ENCODE measurements at places on chromosomes 6 and 20. TPM values are rescaled to one million over a fixed set of nuclear protein-coding genes. Genes with fewer than 3 reads are reported as not detected.

DNA sequence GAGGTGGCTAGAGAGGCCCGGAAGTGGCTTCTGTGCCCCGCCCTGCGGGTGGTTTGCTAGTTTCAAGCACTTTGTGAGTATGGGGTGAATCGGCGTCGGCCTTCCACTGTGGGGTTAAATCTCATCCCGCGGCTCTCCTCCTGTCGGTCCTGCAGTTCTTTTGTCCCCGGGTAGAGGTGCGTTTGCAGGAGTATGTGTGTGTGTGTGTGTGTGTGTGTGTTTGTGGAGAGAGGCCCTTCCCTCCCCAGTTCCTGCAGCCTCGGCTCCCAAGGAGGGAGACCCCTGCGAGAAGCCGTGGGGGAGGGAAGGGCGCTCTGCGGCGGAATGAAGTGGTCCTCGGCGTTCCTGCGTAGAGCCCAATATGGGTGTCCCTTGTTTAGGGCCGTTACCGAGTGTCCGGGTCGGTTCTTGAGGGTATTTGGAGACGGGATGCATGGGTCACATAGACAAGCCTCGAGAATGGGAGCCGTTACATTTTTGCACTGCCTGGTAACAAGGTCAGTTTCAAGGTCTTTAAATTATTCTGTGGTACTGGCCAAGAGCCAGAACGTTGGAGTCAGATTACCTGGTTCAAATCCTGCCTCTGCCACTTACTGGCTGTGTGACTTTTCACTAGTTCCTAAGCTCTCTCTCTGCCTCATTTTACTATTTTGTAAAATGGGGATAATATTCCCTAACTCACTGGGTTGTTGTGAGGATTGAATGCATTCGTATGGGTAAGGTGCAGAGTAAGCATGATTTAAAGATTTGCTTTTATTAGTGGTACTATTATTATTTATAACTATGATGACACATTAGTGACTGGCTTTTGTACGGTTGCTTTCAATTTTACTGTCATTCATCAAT lies at the start of gene ZKSCAN3:
Gene ZKSCAN3, plus strand, starts transcription at position 56 of the 846 bp plus-strand sequence. CDS start 9,640 bp downstream, outside the sequence.
- peaks cover 9% of the 10 kb centered on the region for H3K27me3 ChIP-seq
- H3K4me1 ChIP-seq, result peaks cover 14% of the 10 kb centered on the region
- H3K36me3 ChIP-seq, result no peaks in the 10 kb centered on the region
- H3K4me3 ChIP-seq, result peak within 1 kb of the TSS; percentile 68
- peak; percentile 91 for DNase-seq

GRCh38 chr6:137342607-137343190 lies 123.5 kb upstream of the IFNGR1 start:
- no peak overlapping the region for H3K4me3 ChIP-seq
- no peak for DNase-seq
- H3K27me3 ChIP-seq, result peaks cover 11% of the 10 kb centered on the region
- no peaks in the 10 kb centered on the region for H3K36me3 ChIP-seq
- H3K27ac ChIP-seq, result no peak overlapping the region

Gene TMEM74B
- 27.7 TPM for total RNA-seq

Gene HAO1
- total RNA-seq, result not detected

Gene FILIP1
- total RNA-seq, result 107 TPM

DNA sequence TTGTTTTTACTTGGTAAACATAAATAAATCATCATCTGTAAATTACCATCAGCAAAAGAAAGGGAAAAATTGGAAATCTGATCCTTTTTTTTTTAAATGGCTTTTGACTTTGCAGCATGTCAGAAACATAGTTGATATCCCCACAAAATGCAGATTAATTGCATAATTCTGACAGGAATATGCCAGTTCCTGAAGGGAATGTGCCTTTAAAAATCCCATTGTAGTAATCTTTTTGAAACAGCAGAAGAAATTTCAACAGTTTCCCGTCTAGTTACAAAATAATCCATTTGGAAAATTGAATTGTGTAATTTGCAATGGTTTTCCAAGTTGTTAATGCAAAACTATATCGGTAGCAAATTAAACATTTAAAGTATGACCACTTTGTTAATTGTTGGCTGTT lies 95.2 kb downstream of the DOK5 start:
- H3K4me1 ChIP-seq, result peaks cover 7% of the 10 kb centered on the region
- no peak overlapping the region for H3K27ac ChIP-seq
- no peaks in the 10 kb centered on the region for H3K27me3 ChIP-seq
- H3K36me3 ChIP-seq, result no peaks in the 10 kb centered on the region
- no peak for DNase-seq
- no peak overlapping the region for H3K4me3 ChIP-seq

DNA sequence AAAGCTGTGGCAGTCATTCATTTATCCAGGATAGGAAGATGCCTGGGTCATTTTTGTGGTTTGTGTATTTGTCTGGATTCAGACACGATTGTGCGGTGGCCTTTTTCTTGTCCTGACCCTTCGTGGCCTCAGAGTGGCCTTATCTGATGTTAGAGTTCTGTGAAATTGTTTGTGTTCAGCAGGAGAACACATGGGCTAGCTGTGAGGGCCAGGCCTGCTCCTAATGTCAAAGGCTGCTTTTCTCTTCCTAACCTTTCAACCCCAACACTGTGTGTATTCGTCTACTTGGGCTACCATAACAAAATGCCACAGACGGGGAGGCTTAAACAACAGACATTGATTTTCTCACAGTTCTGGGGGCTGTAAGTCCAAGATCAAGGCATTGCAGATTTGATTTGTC lies 321.8 kb downstream of the CD83 start:
- peaks cover 10% of the 10 kb centered on the region for H3K4me1 ChIP-seq
- no peaks in the 10 kb centered on the region for H3K27me3 ChIP-seq
- H3K4me3 ChIP-seq, result no peak overlapping the region
- no peak overlapping the region for H3K27ac ChIP-seq
- DNase-seq, result no peak

Gene NT5DC1
- 16.9 TPM for total RNA-seq

Gene ADGB
- total RNA-seq, result not detected

DNA sequence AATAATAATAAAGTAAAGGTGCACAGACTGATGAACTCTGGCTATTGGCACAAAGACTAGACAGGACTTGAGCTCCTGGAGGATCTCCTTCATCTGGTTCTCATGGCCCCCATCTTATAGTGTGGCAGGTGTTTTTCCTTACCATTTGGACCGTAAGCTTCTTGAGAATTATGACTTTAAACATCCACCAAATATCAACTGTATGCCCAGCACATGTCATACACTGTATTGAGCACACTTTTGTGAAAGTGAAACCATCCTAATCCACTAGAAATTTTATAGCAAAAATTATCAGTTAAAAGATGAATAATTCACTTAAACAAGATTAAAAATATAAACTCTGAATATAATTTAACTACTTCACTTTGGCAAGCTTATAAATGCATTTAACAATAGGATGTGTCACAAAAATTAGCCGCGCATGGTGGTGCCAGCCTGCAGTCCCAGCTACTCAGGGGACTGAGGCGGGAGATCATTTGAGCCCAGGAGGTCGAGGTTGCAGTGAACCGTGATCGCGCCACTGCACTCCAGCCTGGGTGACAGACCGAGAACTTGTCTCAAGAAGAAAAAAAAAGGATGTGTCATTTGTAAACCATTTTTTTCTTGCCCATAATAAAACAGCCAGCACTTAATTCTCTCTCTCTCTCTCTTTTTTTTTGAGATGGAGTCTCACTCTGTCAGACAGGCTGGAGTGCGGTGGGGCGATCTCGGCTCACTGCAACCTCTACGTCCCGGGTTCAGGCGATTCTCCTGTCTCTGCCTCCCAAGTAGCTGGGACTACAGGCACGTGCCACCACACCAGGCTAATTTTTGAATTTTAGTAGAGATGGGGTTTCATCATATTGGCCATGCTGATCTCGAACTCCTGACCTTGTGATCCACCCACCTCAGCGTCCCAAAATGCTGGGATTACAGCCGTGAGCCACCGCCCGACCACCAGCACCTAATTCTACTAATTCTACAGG lies 9.1 kb downstream of the HIVEP2 start:
- no peak overlapping the region for H3K4me3 ChIP-seq
- H3K27me3 ChIP-seq, result no peaks in the 10 kb centered on the region
- no peak for DNase-seq
- peaks cover 11% of the 10 kb centered on the region for H3K4me1 ChIP-seq

GRCh38 chr20:17992224-17992637 lies 23.4 kb downstream of the MGME1 start:
- no peaks in the 10 kb centered on the region for H3K27me3 ChIP-seq
- DNase-seq, result no peak
- H3K4me3 ChIP-seq, result no peak overlapping the region
- peaks cover 9% of the 10 kb centered on the region for H3K36me3 ChIP-seq
- no peaks in the 10 kb centered on the region for H3K4me1 ChIP-seq

- no peaks in the 10 kb centered on the region for H3K4me1 ChIP-seq
- H3K27me3 ChIP-seq, result no peaks in the 10 kb centered on the region
- H3K4me3 ChIP-seq, result no peak overlapping the region
- H3K27ac ChIP-seq, result no peak overlapping the region
- H3K36me3 ChIP-seq, result no peaks in the 10 kb centered on the region
Observed at GRCh38 chr20:2972126-2972525, 71.3 kb upstream of the GNRH2 start.

GRCh38 chr6:153160221-153160620 lies 29.1 kb upstream of the RGS17 start:
- no peak for DNase-seq
- H3K27me3 ChIP-seq, result no peaks in the 10 kb centered on the region
- no peak overlapping the region for H3K27ac ChIP-seq

Gene FGD2
- total RNA-seq, result not detected

GRCh38 chr6:28807682-28808280 lies 116.0 kb downstream of the TRIM27 start:
- peaks cover 6% of the 10 kb centered on the region for H3K4me1 ChIP-seq
- peak overlapping the region; percentile 3 for H3K4me3 ChIP-seq
- H3K27me3 ChIP-seq, result peaks cover 98% of the 10 kb centered on the region

GRCh38 chr6:14305131-14305530 lies 187.6 kb downstream of the CD83 start:
- DNase-seq, result no peak
- no peaks in the 10 kb centered on the region for H3K27me3 ChIP-seq
- H3K36me3 ChIP-seq, result no peaks in the 10 kb centered on the region
- H3K4me3 ChIP-seq, result no peak overlapping the region

DNA sequence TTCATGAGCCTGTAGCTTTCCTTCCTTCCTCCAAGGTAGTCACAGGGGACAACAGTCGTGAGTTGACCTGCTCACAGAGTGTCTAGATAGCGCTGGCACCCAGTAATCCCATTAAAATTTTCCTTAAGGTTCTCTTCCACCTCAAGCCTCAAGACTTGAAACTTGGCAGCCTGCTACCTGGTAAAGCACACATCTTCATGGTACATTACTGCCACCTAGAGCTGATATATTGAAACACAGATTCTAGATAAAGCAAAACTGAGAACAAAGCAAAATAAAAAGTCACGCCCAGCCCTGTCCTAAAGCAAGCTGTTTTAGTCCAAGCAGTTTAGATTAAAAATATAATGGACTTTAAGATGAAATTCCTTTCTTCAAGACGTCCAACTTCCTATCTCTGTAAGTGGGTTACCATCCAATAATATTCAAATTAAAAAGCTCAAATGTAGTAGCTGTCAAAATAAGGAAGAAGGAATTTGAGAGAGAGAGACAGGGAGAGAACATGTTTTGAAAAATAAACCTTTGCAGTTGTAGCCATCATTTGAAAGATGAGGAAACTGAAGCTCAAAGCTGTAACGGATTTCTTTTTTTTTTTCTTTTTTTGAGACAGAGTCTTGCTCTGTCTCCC lies 50.7 kb upstream of the CD83 start:
- no peaks in the 10 kb centered on the region for H3K36me3 ChIP-seq
- no peaks in the 10 kb centered on the region for H3K27me3 ChIP-seq
- no peaks in the 10 kb centered on the region for H3K4me1 ChIP-seq
- H3K27ac ChIP-seq, result no peak overlapping the region
- no peak overlapping the region for H3K4me3 ChIP-seq

- H3K27me3 ChIP-seq, result peaks cover 44% of the 10 kb centered on the region
- peak overlapping the region; percentile 76 for H3K4me3 ChIP-seq
- H3K36me3 ChIP-seq, result no peaks in the 10 kb centered on the region
- H3K4me1 ChIP-seq, result peaks cover 6% of the 10 kb centered on the region
Observed at GRCh38 chr20:2509794-2510193, 1.1 kb upstream of the ZNF343 start.

- H3K36me3 ChIP-seq, result no peaks in the 10 kb centered on the region
- H3K27ac ChIP-seq, result no peak overlapping the region
- H3K4me3 ChIP-seq, result no peak overlapping the region
- no peak for DNase-seq
- peaks cover 5% of the 10 kb centered on the region for H3K27me3 ChIP-seq
Observed at GRCh38 chr6:39215640-39216158, 13.6 kb downstream of the KCNK5 start.

- peaks cover 26% of the 10 kb centered on the region for H3K4me1 ChIP-seq
- peak overlapping the region; percentile 95 for H3K27ac ChIP-seq
- DNase-seq, result peak; percentile 75
- H3K27me3 ChIP-seq, result no peaks in the 10 kb centered on the region
- no peaks in the 10 kb centered on the region for H3K36me3 ChIP-seq
Observed at GRCh38 chr6:151254451-151255081, 14.8 kb downstream of the AKAP12 start.

GRCh38 chr20:10492844-10493243 lies 57.7 kb downstream of the SLX4IP start:
- no peaks in the 10 kb centered on the region for H3K27me3 ChIP-seq
- H3K4me1 ChIP-seq, result no peaks in the 10 kb centered on the region
- no peaks in the 10 kb centered on the region for H3K36me3 ChIP-seq
- no peak overlapping the region for H3K27ac ChIP-seq
- no peak for DNase-seq
- no peak overlapping the region for H3K4me3 ChIP-seq

- H3K4me3 ChIP-seq, result no peak overlapping the region
- no peaks in the 10 kb centered on the region for H3K27me3 ChIP-seq
- H3K27ac ChIP-seq, result no peak overlapping the region
- H3K4me1 ChIP-seq, result no peaks in the 10 kb centered on the region
Observed at GRCh38 chr6:45592991-45593390, 215.3 kb upstream of the SUPT3H start.

DNA sequence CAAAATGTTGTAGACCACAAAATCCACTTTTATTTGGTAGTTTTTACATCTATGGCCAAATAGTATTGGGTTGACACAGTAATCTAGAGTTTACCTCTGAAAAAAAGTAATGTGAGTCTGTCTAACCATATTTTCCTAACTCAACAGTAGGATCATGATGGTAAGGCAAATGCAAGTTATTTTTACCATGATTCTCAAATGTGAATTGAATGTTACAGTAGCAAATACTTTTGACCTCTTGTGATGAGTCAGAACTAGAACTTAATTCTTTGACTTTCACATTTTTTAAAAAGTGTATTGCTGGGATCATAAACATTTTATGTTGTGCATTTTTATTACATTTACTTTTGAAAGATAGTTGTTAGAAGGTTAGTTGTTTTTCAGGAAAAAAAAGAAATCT lies 22.0 kb downstream of the RNF146 start:
- H3K4me3 ChIP-seq, result no peak overlapping the region
- H3K27ac ChIP-seq, result peak overlapping the region; percentile 68
- peaks cover 37% of the 10 kb centered on the region for H3K36me3 ChIP-seq
- H3K27me3 ChIP-seq, result no peaks in the 10 kb centered on the region
- DNase-seq, result no peak

GRCh38 chr6:52027699-52028098 lies 59.7 kb downstream of the PKHD1 start:
- H3K27ac ChIP-seq, result no peak overlapping the region
- H3K4me3 ChIP-seq, result no peak overlapping the region
- DNase-seq, result no peak
- H3K27me3 ChIP-seq, result no peaks in the 10 kb centered on the region
- no peaks in the 10 kb centered on the region for H3K36me3 ChIP-seq

Gene PSMF1
- 60.0 TPM for total RNA-seq

Gene PLEKHG1
- 8.5 TPM for total RNA-seq

Gene KCNS1
- not detected for total RNA-seq

Gene KHDC1
- 8.0 TPM for total RNA-seq

GRCh38 chr6:109453594-109454495 lies 1.7 kb downstream of the MICAL1 start:
- DNase-seq, result no peak
- peaks cover 7% of the 10 kb centered on the region for H3K27me3 ChIP-seq
- H3K4me3 ChIP-seq, result no peak overlapping the region
- H3K4me1 ChIP-seq, result no peaks in the 10 kb centered on the region
- no peaks in the 10 kb centered on the region for H3K36me3 ChIP-seq

Gene RPP21
- 84.5 TPM for total RNA-seq

Data from cardiac muscle cell (in vitro differentiated cells and primary cell).